ENCODE measurements at places on chromosomes 16 and 17. TPM values are rescaled to one million over a fixed set of nuclear protein-coding genes. Genes with fewer than 3 reads are reported as not detected.

C1QTNF8 gene
- not detected for total RNA-seq

TEDC2 gene
- total RNA-seq = 23.5 TPM

CACNG5 gene
- total RNA-seq = not detected

COL1A1 gene
- total RNA-seq = 7.9 TPM

ZACN gene
- total RNA-seq = 0.07 TPM

NOS2 gene
- 0.16 TPM for total RNA-seq

GNG13 gene
- not detected for total RNA-seq

ESRP2 gene
- total RNA-seq = 0.08 TPM

SCIMP gene
- not detected for total RNA-seq

AMDHD2 gene
- 23.9 TPM for total RNA-seq

CCDC43 gene
- total RNA-seq = 21.6 TPM

CD300LB gene
- not detected for total RNA-seq

SLC38A8 gene
- total RNA-seq = not detected

SLFN13 gene
- 4.2 TPM for total RNA-seq

CPHXL2 gene
- not detected for total RNA-seq

ABCC3 gene
- total RNA-seq = 137 TPM

KSR1 gene
- total RNA-seq = 22.0 TPM

PHOSPHO1 gene
- 0.80 TPM for total RNA-seq
